Renal cortex interstitium (tissue), 15 donors: ENCODE measurements at places on chromosomes 1 and 21.

- DNase-seq = no peak
Measured at GRCh38 chr1:54249819-54250435, 50.0 kb downstream of the MRPL37 start.

GRCh38 chr1:172566196-172566997 lies 33.4 kb downstream of the SUCO start:
- no peak for DNase-seq

- no peak for DNase-seq
Measured at GRCh38 chr21:36647279-36648093, 51.4 kb upstream of the SIM2 start.

DNA sequence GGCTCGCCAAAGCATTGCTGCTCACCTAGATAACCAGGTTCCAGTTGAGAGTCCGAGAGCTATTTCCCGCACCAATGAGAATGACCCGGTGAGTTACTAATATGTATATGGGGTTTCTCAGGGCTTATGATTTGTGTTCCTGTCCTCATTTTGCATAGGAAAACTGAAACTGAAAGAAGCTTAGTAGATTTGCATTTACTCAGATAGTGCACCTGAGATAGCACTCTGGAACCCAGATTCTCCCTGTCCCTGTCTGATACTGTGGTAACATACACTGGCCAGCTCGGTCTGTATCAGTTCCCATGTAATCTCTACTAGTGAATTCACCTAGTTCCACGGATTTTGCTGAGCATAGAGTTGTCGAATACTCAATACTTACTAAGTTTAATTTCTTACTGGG lies 28.1 kb downstream of the DAP3 start:
- DNase-seq = no peak

- no peak for DNase-seq
Measured at GRCh38 chr1:35945327-35945726, 14.4 kb downstream of the AGO3 start.

DNA sequence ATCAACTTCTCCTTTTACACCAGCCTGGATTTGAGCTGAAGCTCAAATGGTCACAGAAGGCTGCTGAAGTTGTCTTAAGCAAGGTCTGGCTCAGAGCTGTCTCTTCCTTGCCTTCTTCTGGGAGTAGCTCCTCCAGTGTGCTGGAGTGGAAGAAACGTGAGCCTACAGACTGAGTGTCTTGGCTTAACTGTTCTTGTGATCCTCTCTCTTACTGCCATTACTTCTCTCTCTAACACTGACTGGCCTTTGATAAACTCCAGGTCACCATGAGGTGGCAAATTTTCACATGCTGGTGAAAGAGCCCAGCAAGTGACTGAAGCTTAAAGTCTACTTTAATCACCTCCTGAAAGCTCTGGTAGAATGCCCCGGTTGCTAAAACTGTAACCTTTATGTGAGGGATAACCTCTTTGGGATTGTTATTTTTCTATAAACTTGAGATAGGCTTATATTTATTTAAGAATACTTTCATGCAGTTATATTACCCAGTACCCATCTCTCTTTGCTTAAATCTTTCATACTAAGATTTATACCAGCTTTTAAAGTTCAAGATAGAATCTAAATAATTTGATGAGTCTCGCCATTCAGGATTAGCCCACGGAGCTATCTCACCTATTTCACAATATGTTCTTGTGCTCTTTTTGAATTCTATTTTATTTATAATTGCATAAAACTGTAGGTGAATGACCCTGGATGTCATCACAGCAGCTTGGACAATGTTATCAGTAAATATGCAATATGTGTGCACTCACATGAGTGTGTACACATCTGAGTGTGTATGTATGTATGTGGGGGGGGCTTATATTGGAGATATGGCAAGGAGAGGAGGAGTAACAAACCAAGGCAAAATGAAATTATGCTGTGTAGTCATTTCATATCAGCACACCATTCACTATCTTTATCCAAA lies 924.0 kb downstream of the LTN1 start:
- no peak for DNase-seq

- peak; percentile 62 for DNase-seq
Measured at GRCh38 chr1:50279622-50280330, 143.5 kb downstream of the DMRTA2 start.

GRCh38 chr1:235954306-235955283 lies 87.9 kb upstream of the LYST start:
- DNase-seq = no peak

- no peak for DNase-seq
Measured at GRCh38 chr1:203040513-203041275, 14.4 kb downstream of the PPFIA4 start.

- no peak for DNase-seq
Measured at GRCh38 chr1:118877668-118878396, 110.3 kb downstream of the TBX15 start.

DNA sequence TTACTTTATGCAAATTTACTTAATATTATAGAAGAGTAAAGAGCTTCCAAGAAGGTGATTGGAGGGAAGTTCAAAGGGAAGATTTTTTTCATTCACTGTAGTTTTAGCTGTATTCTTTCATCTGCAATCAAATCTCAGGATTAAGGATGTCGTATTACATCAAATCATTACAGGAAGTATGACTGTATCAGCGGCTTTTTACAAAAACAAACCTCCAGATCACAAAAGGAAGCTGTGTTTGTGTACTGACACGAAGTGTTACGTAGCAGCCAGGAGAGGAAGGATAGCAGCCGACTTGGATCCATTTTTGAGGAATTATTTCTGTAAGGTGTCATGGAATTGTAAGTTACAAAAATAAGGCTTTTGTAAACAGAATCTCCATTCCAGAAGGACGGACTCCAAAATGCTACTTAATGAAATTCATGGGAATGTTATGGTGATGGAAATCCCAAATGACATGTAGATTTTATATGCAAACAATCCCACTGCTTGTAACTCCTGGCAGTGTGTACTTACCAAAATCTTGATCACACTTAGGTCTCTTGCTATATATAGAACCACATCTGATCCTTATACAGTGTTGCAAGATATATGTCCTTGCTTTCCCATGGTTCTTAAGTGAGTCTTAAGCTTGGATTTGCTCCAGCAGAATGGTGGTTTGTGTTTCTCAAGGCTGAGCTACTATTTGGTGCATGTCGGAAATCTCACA lies 49.8 kb downstream of the KCNJ15 start:
- DNase-seq = no peak

GRCh38 chr1:35285771-35286606 lies 17.5 kb downstream of the ZMYM4 start:
- DNase-seq = no peak

DNA sequence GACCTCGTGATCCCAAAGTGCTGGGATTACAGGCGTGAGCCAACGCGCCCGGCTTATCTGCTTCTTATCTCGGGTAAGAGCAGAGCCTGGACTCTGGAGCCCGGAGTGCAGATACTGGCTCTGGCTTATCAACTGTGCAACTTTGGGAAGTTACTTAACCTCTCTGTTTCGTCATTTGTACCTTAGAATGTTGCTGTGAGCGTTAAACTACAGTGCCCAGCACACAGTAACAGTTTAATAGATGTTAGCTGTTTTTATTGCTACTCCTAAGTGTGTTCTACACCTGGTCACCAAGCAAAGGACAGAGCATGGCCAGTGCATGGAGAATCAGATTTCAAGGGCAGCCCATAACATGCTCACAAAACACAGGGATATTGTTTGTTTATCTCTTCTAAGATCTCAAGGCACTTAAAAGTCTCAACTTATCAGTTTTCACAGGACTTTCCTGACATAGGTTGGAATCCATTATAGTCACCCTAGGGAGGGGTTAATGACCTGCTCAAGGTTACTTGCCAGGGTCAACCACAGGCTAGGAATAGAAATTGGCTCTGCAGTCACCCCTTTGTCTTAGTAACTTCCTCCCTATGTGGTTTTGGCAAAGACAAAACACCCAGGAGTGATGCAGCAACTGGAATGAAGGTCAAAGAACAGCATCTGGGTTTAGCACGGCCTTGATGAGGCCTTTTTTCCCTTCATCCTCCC lies 22.5 kb upstream of the SRP9 start:
- no peak for DNase-seq

DNA sequence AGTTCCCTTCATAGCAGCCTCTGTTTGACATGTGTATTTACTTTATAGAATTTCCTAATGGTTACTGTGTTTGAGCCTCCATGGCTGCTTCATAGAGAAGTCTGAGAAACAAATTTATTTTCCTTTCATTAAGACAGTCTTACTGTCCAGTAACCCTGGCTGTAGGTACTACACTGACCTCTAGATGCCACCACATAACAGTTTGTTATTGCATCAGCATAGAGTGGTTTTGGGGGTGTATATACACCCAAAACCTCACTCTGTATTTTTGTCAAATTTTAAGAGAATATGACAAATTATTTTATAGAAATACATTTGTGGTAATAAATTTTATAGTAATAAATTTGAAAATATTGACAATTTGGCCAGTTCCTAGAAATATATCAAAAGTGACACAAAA lies 57.3 kb downstream of the OBSCN start:
- DNase-seq = no peak

DNA sequence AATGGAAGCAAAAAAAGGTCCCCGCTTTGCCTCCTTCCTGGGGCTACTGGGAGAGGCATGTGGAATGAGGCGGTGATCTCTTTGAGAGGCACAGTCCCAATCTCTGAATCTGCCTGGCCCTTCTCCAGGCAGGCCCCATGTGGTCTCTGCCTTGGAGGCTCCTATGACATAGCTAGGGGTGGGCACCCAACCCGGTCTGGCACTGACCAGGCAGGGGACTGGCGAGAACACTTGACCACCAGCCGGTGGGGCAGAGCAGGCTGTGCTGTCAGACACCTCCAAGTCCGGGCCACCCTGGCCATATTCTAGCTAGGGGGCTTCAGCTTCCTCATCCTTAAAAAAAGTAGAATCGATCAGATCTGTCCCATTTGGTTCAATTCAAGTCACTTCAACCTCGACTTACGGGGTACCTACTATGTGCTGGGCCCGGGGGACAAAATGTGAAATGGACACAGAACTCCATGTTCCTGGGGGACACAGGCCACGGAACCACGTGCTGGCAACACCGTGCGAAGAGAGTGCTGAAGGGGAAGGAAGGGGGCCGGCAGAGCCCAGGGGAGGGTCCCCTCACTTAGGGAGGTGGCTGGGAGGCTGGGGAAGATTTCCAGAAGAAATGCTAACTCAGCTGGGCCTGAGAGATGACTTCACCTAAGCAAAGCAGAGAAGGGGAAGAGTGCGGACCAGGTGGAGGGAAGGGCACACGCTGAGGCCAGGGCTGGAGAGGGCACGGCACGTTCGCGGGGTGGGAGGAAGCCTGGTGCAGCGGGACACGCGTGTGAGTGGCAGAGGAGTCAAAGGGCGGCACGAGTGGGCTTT lies 33.3 kb downstream of the HSPG2 start:
- DNase-seq = no peak

GRCh38 chr1:108845991-108846390 lies 10.9 kb downstream of the AKNAD1 start:
- DNase-seq = no peak

- DNase-seq = no peak
Measured at GRCh38 chr1:66326867-66327266, 207.1 kb upstream of the SGIP1 start.

DNA sequence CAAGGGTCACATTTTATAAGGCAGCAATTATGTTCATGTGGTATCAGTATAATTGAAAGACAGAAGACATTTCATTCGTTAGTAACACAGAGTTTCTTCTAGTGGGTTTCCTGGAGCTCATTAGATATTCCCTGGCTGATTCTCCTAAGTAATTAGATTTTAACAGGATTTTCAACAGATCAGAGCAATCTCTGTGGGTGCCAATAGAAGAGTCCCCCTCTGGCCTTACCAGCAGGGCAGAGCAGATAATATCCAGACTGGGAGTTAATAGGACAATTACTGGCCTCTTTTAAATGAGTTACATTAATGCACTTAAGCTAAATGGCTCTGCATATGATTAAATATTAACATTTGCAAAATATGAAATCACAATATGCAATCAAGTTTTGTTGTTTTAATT lies 74.2 kb upstream of the FOXD3 start:
- no peak for DNase-seq

DNA sequence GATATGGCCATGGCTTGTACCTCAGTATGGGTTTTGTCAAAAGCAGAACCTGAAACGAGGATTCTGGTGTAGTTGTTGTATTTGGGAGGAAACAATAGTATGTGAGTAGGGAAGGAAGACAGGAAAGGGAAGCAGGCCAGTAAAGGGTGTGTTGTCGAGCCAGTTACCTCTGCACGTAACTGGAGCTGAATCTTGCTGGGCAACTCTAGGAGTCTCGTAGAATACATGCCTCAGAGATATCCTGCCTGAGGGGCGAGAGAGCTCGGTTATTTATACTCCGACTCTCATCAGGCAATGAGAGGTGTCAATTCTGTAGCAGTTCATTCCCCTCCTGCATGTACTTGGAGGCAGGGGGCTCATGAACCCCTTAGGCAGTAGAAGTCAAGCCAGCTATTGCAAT lies 45.9 kb upstream of the KIF26B start:
- DNase-seq = no peak

GRCh38 chr1:8701794-8702471 lies 115.5 kb downstream of the RERE start:
- DNase-seq = peak; percentile 42

DNA sequence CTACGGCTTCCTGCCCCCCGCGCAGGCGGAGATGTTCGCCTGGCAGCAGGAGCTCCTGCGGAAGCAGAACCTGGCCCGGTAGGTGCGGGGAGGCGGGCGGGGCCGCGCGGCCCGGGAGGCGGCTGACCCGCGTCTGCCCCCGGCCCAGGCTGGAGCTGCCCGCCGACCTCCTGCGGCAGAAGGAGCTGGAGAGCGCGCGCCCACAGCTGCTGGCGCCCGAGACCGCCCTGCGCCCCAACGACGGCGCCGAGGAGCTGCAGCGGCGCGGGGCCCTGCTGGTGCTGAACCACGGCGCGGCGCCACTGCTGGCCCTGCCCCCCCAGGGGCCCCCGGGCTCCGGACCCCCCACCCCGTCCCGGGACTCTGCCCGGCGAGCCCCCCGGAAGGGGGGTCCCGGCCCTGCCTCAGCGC lies 16.6 kb downstream of the NOC2L start:
- no peak for DNase-seq

- DNase-seq = no peak
Measured at GRCh38 chr1:192546596-192547190, 28.9 kb upstream of the RGS1 start.

DNA sequence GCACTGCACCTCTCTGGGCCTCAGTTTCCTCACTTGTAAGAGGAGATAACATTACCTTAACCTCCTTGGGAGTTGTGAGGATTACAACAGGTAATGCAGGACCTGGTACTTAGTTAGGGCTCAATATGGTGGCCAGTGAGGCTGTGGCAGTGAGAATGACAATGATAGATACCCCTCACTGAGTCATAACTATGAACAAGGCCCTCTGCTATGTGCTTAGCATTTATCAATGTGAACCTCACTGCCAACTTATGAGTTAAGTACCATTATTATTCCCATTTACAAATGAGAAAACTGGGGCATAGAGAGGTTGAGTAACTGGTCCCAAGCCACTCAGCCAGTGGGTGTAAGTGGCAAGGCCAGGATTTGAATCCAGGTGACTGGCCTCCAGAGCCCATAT lies 64.4 kb downstream of the HMGB4 start:
- DNase-seq = no peak

GRCh38 chr1:228350831-228351781 lies 55.5 kb downstream of the TRIM11 start:
- no peak for DNase-seq

GRCh38 chr1:246761396-246761795 lies 37.2 kb downstream of the SCCPDH start:
- DNase-seq = no peak

- DNase-seq = no peak
Measured at GRCh38 chr1:206735553-206736031, 35.0 kb upstream of the IL19 start.
